ENCODE measurements at places on chromosomes 4 and X. TPM values are rescaled to one million over a fixed set of nuclear protein-coding genes. Genes with fewer than 3 reads are reported as not detected.

IRS4 gene
- 1.7 TPM for polyA plus RNA-seq

DNA sequence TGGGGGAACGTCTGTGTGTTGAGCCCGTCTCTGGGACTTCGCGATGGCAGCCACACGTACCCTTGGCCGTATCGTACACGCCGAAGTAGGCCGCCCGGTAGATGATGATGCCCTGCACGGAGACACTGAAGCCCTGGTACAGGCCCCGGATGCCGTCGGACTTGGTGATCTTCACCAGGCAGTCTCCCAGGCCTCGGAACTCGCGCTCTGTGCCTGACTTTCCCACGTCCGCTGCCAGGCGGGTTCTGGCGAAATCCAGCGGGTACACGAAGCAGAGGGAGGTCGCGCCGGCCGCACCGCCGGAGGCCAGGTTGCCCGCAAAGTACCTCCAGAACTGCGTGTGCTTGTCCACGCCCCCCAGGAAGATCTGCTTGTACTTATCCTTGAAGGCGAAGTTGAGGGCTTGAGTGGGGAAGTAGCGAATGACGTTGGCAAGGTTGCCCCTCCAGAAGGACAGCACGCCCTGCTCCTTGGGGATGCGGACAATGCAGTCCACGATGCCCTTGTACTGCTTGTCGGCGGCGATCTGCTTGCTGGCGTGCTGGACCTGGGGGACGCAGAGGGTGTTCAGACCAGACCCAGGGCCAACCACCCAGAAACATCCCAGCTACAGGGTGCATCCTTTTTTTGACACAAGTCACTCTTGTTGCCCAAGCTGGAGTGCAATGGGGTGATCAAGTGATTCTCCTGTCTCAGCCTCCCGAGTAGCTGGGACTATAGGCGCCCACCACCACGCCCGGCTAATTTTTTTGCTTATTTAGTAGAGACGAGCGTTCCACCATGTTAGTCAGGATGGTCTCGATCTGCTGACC is 2.5 kb downstream of the SLC25A6 start:
- no peak for DNase-seq

LUZP4 gene
- polyA plus RNA-seq: not detected

TCEAL6 gene
- 0.54 TPM for polyA plus RNA-seq

HSFX3 gene
- not detected for polyA plus RNA-seq

- DNase-seq: no peak
These were observed 236.9 kb downstream of the CAMK2D start for GRCh38 chr4:113524505-113525186.

- no peak for DNase-seq
These were observed 147.7 kb downstream of the GASK1B start for GRCh38 chr4:158025131-158025530.

DNA sequence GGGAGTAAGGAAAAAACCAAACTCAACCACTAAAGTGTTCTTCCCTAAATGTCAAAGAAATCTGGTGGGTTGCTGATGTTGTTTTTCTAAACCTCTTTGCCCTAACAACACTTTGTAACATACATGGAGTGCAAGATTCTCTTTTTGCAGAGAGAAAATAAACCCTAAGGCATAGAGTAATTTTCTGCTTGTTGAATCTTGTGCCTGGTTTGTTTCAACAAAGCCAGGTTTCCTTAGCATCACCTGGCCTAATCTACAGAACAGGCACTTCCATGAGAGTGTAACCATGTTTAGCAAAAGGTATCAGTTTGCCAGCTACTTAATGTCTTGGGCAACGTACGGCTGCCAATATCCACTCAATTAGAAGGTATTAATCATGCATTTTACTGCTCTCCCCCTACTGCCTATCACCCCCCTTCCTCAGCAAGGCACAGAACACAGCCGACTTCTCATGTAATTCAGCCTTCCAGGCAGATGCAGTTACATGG is 219.2 kb downstream of the MAML3 start:
- no peak for DNase-seq

GRCh38 chrX:45353456-45353855 is 152.8 kb upstream of the DIPK2B start:
- no peak for DNase-seq

DNA sequence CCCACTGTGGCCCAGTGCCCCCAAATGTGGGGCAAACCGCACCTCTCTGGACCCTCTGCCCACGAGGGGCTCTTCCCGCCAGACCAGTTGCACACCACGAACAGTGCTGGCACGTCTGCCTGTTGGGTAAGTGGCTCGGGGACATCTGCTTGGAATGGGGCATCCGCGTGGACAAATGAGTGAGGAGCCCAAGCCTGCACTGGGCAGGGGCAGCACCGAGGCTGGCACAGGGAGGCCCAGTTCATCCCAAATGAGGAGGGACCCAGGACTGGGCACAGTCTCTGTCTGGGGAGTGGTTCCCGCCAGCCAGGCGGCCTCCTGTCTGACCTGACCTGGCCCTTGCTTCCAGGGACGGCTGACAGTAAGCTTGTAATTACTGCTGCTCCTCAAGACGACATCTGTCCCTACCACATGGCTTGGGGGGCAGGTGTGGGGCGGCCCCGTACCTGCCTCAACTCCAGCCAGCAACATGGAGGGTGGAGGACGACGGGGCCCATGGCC is 3.2 kb downstream of the SPON2 start:
- no peak for DNase-seq

DNA sequence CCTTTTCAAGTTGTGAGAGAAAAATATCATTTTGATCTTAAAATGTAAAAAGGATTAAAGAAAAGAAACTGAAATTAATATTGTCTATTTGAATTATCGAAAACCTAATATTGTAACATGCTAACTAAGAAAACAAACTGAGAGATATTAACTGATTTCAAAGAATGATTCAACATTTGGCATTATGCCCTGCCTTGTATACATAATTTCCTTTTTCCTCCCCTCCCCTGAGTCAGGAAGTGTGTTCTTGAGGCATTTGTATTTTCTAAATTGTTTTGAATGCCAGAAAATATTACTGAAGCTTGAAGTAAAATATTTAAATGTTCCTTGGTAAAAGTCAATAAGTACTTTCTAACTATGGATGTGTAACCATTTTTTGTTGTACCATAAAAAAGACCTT is 49.4 kb downstream of the RPS6KA3 start:
- no peak for DNase-seq

- DNase-seq: no peak
These were observed 164.3 kb downstream of the STPG2 start for GRCh38 chr4:97978791-97979488.
